ENCODE measurements at places on chromosomes 12 and 14.

GRCh38 chr12:23929906-23930305 is 19.6 kb downstream of the SOX5 start:
- DNase-seq, result no peak

DNA sequence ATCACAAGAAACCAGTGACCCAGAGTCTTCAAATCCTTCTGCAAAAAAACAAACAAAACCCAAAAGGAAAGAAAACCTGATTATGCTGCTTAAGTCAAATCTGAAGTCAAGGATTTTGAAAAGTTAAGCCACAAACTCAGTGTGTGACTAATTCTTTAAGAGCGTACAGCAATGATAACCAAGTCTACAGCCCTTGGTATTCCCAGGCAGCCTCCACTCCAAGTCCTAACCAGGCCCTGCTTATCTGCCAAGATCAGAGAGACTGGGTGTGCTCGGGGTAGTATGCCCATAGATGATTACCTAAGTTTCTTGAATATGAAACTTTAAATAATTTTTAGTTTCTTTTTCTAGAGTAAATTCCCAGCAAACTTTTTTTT is 13.1 kb downstream of the PGAM5 start:
- no peak for DNase-seq

GRCh38 chr14:49934646-49935045 is 41.8 kb downstream of the ARF6 start:
- DNase-seq, result no peak

GRCh38 chr14:63180011-63180410 is 24.2 kb upstream of the RHOJ start:
- no peak for DNase-seq

GRCh38 chr12:74071182-74071581 is 466.5 kb upstream of the ATXN7L3B start:
- DNase-seq, result no peak

DNA sequence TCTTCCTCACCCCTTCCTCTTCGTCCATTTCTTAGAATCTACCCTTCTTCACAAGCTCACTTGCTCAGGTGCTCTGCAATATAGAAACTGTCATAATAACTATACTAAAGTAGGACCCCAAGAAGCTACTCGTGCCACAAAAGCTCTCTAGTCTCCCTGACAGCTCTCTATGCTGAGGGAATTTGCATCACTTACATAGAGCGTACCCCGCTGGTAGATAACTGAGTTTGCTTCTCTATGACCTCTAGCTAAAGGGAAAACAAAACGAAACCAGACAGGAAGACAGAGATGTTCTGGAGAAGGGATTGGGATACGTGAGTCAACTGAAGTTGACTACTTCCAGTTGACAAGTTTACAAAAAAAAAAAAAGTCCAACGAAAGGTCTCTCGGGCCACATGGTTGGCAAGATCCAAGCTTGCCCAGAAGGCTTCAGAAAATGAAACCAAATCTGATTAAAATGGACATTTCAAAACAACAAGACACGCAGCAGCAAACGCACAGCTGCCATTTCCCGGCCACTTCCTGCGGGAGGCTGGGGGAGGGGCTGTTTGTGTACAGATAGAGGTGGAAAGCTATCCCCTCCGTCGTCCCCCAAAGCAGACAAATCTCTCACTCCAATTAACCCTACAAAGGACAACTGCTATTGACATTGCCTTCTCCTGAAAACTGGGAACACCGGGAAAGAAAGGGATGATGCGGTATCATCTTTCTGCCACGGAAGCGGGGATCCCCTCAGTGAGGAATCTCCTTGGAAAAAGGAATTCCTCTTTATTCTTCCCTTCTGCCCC is 1.3 kb downstream of the BAZ2A start:
- no peak for DNase-seq

GRCh38 chr12:18045446-18045992 is 44.5 kb downstream of the RERGL start:
- DNase-seq, result no peak

GRCh38 chr12:123105211-123105826 is 45.6 kb downstream of the PITPNM2 start:
- DNase-seq, result no peak

DNA sequence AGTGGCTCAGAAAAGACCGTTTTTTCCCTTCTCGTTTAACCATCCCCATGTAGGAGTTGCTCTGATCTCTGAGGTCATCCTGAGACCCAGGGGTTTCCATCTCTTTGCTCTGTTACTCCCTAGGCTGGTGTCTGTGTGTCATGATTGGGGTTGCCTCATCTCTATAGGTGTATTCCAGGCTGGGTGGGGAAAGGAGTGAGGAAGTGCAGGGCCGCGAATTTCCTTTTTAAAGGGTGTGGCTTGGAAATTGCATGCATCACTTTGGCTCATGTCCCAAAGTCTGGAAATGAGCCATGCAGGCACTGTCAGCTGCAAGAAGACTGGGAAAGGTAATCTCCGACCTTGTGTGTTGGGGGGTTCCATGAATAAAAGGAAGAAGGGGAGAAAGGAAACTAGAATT is 201.9 kb downstream of the AACS start:
- no peak for DNase-seq

DNA sequence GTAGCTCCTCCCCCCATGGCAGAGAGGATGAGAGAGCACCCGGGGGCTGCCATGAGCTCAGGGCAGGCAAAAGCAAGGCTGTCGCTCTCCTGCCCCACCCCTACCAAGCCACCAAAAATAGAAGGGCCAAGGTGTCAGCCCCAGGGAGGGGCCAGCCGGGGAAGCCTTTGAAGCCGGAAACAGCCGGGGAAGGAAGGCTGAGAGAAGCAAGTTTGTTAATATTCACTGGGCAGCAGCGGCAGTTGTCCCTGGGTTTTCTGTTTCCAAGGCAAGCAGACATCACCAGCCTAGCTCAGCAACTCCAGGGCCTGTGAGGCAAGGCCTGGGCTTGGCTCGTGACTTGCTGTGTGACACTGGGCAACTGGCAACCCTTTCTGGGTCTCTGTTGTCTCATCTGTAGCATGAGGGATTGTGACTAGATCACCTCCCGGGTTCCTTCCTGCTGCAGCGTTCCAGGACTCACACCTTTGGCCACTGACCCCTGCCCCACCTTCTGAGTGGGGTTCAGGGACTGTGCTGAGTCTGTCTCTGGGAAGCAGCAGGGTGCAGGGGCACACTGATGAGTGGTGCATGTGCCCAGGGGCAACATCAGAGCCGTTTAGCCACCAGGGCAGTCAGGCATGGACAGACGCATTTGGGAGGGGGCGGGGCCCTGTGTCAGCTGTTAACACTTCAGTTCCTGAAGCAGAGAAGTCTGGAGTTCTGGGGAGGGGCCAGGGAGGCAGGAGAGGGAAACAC is 24.3 kb downstream of the SYNDIG1L start:
- no peak for DNase-seq

DNA sequence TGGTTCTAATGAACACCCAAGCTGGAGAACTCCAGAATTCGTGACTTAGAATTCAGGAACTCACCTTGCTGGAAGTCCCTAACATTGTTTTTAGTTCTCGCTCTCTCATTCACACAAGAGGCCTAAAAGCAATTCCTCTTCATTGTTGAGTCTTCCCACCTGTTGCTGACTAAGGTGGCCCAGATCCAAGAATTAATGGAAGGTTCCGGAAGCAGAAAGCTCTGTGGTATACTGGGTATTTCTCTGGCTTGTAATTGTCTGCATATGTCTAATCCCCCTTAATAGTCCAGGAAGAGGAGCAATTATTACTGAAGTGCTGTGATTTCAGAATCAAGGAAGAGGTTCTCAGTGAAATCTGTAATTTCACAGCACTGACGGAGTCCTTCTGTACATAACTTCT is 31.4 kb downstream of the TMEM233 start:
- DNase-seq, result no peak

DNA sequence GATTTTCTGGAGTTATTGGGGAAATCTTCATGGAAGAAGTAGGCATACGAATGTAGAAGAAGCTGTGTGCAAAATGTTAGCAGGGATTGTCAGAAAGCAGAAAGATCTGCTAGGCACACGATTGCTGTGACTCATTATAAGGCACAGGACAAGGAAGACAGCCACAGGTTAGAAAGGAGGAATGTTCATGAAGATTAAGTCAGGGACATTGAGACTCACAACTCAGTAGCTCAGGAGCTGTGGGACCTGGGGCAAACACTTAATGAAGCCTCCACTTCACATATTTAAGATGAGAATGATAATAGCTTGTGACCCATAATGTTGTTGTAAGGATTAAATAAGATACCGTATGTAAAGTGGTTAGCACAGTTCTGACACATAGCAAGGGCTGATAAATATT is 26.6 kb upstream of the RTRAF start:
- DNase-seq, result no peak

- no peak for DNase-seq
Measured at GRCh38 chr14:70810621-70811020, 1.3 kb upstream of the MAP3K9 start.

DNA sequence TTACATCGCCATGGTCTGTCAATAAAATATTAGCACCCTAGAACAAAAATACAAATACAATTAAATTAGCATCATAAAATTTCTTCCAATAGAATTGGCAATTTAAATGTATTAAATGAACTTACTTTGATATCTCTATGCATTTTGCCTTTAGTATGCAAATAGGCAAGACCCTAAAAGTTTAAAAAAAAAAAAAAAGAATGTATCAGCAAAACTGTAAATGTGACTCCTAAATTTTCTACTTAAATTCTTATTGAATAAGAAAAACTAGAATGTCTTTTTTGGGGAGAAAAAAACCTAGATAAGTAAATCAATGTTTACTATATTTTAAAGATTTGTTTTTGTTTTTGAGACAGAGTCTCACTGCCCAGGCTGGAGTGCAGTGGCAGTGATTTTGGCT is 56.2 kb downstream of the MAP4K5 start:
- DNase-seq, result no peak

- DNase-seq, result no peak
Measured at GRCh38 chr12:58920102-58920960, at the start of gene LRIG3. LRIG3 (minus strand) TSS chr12:58920504; CDS start chr12:58920235, 269 bp downstream.

- no peak for DNase-seq
Measured at GRCh38 chr14:85239791-85240190, 290.2 kb upstream of the FLRT2 start.

GRCh38 chr12:4250691-4251090 is 22.9 kb upstream of the CCND2 start:
- DNase-seq, result no peak

DNA sequence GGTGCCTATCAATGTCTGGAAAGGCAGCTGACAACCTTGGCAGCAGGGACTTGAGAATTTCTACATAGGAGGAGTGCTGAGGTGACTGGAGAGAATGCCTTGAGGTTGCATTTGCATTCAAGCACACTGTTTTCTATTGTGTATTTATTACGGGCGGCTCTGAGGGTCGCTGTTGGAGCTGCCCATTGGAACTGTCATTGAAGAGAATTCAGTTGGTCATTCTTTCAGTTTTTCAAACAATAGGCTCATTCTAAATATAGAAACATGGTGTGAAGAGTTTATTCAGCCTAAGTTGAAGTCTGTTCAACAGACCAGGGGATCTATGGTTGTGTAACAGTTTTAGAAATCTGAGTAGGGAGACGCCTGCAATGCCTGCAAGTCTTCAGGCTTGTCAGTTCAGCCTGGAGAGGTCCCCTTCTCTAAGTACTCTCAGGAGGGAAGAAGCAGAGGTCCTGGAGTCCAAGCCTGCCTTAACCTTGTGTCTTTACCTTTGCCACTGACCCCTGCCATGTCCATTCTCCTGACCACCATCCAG is 9.8 kb upstream of the ABHD12B start:
- no peak for DNase-seq

DNA sequence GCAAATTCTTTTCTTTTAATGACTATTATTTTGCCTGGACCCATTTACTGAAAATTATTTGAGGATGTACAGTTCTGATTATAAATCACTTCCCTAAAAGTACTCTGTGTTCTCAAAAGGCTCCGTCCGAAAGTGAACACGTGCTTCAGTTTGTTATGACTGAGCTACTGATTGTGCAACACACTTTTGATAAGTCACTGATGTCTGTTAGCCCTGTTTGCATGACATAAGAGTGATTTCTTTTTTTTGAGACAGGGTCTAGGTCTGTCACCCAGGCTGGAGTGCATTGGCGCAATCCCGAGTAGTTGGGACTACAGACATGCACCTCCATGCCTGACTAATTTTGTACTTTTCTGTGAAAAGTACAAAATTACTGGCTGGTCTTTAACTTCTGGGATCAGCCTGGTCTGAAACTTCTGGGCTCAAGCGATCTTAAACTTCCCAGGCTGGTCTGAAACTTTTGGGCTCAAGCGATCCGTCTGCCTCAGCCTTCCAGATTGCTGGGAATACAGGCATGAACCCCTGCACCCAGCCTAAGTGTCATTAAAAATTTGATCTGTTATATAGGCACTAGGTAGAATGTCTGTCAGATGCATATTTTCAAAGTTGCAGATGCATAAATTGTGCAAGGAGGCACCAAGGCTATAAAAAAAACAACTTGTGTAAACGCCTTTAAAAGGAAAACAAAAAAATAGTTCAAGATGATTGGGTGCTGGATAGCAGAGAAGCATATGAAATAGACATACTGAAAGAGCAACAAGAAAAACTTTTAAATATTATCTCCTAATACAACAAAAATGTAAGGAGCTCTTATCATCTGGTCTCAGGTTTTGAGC is 111.5 kb downstream of the SRGAP1 start:
- no peak for DNase-seq

DNA sequence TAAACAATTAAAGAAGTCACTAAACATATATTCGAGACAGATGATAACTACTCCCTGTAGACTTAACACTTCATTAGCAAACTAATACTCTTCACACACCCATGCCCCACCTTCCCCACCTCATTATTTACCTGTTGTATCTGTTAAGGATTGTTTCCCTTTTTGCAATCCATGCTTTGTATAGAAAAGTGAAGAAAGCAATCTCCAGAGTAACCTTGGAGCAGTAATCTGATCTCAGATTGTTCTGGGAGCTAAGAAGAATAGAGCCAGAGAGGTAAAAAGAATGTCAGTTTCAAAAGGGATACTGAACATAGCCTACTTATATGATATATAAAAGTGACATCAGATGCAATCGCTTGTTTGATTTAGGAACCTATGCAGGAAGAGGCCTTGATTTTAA is 37.4 kb downstream of the PLEKHA5 start:
- no peak for DNase-seq

DNA sequence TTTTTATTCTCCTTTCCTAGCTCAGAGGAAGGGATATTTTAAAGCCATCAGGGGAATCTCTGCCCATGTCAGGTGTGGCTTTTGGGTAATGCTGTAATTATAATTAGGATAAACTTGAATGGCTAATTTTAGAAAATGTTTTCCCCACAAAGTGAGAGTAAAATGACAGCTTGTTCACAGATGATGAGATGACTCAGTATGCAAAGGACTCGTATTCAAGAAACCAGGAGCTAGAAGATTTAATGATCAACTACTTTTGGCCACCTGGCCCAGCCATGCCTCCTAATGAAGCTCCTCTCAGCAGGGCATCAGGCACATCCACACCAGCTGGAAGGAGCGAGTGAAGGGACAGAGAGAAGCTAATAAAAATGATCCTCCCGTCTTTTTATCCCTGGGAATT is 29.0 kb upstream of the PLEKHG7 start:
- no peak for DNase-seq

DNA sequence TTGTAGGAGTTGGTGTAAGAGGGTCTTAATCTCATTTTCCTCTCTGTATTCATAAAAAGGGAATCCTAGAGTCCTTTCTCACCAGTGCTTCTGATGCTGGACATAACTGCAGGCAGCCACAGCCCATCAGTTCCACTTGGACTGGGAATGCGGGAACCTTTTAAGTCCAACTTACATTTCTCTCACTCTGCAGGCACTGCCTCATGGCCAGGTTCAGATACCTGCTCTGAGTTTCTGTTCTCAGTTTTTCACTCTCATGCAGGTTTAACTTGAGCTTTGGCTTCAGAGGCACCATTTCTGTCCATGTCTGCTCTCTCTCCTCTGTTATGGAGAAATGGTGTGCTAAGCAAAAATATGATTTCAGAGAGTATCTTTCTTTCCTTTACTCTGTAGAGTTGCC is 4.2 kb downstream of the ACVR1B start:
- no peak for DNase-seq

GRCh38 chr12:54028314-54029201 is at the start of gene HOXC6:
HOXC6 (plus strand) TSS chr12:54028440; CDS start chr12:54028522, 82 bp downstream.
- DNase-seq, result no peak
